SK-N-DZ (cell line): ENCODE measurements at places on chromosomes 3 and 15.

DNA sequence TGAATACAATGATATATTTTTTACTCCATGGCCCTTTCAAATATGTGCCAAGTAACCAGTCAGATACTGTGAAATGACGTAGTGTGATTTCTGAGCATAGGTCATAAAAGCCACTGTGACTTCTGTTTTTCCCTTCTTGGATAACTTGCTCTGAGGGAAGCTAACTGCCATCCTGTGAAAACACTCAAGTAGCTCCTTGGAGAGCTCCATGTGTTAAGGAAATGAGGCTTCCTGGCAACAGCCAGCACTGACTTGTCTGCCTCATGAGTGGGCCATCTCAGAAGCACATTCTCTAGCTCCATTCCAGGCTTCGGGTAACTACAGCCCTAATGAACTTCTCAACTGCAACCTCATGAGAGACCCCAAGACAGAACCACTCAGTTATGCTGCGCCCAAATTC, 9.5 kb upstream of the CCDC80 start:
- DNase-seq, result no peak

DNA sequence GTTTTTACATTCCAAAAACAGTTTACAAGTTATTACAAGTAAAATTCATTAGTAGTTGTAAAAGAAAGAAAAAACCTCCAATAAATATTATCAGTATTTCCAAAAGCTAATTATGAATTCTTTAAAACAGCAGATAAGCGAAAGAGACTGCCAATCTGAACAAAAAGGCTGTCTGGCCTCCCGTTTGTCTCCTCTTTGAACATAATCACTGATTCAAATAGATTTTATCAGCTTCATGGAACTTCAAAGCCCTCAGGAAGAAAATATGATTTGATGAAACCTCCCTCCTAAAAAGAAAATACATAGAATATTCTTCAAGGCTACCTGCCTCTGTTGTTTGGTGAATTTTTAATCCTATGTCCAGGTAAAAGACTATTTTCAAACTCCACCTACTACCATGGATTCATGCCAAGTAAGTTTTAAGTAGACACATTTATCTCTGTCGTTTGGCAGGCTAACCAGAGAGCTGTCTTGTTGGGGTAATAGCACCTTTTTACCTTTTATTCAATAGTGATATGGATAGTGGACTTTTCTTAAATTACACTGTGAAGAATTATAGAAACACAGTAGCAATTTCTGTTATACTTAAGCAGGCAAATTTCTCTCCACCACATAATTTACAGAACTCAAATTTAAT, 35.0 kb downstream of the SATB1 start:
- DNase-seq, result no peak

- DNase-seq, result peak; percentile 76
Measured at GRCh38 chr3:120567370-120568201, 28.6 kb upstream of the NDUFB4 start.

GRCh38 chr3:119145128-119145499, 851 bp upstream of the TEX55 start:
- no peak for DNase-seq

- DNase-seq, result no peak
Measured at GRCh38 chr3:11535243-11535960, 108.3 kb downstream of the VGLL4 start.

DNA sequence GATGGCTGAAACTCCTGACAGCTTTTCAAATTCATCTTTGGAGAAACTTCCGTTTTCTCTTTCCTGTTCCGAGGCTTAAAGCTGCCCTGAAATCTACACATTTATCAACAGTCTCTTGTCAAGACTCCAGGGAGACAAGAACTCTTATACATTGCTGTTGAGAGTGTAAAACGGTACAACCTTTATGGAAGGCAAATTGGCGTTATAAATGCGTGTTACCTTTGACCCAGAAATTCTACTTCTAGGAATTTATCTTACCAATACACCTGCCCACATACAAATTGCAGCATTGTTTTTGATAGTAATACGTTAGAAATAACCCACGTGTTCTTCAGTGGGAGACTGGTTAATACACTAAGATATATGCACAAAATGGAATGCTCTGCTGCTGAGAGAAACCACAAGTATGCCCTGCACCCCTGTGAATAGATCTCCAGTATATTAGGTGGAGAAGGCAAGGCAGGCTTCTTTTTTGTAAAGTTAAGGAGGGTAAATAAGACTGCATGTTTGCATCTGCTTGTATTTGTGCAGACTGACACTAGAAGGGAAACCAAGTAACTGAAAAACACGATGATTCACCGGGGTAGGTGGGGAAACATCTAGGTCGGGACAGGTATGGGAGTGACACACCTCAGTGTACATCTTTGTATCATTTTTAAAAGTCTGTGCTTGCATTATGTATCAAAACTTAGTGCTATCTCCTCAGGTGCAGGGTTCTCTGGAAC, 97.5 kb downstream of the IGF1R start:
- DNase-seq, result no peak

DNA sequence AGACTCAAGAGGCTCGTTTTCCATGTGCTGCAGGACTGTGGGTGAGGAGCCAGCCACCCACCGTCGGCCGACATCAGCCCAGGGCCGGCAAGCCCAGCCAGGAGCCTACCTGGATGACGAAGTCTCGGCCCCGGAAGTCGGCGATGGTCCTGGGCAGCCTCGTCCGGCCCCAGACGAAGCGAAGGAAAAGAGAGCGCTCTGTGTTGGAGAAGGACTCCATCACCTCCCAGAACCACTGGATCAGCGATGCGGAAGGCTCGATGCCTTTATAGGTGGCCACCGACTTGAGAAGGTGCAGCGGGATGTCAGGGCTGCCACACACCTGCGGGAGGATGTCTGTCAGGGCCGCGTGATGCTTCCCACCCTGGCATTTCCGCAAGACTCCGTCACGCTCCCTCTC, 13.8 kb upstream of the OCA2 start:
- DNase-seq, result no peak

DNA sequence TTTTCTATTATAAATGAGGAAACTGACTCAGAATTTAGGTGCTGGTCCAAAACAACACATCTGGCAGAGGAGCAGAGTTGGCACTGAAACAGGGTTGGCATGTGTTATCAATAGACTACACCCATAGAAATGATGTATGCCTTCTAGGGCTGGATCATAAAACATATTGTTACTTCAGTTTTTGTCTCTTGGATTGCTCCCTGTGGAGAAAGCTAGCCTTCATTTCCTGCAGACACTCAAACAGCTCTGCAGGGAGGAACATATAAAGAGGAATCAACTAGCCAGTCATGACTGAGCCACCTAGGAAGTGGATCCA, 507 bp upstream of the MRPL3 start:
- no peak for DNase-seq

DNA sequence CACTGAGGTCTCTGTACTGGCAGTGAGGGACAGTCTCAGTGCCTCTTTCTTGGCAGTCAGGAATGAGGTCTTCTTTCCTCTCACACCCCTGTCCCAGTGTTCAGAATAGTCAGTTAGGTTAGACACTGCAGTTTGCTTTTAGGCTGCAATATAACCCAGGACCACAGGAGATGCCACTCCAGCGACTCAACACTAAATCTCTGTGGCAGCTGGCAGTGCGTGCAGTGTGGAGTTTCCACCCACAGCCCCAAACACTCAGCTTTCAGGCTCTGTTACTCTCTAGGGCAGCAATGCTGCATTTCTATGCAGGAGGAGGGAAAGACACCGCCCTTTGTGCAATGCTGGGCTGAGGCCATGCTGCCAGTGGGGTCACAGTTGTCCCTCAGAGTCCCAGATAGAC, 150.2 kb upstream of the SUCLG2 start:
- DNase-seq, result no peak

DNA sequence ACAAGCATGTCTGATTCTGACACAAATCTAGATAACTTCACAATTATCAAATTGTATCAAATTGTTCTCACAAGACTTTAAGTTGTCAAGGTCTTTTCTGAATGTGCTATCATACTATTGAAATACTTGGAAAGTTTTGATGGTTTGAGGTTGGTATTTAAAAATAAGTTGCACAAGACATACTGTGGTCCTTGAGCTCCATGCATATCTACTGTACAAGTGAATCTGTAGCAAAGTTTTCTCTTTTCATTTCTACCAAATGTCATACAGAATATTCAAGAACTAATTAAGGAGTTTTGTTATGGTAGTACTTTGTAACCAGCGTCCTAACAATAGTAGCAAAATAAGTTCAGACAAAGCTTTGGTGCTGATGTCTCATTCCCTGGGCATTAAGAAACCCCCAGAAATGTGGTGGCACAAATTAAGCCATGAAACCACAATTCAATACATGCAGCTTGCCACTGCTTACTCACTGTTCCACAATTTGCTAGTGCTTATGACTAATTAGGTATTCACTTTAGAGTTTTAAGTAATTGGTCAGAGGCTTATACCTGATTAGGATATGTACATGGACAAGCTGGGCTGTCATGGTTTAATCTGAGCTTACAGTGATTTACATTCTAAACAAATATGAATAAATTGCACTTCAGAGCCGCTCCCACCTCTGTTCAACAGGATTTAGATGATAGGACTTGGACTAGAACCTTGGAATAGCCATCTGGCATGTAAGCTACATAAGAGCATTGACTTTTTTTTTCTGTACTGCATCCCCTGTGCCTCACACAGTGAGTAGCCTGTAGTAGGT, 8.8 kb downstream of the TBC1D23 start:
- no peak for DNase-seq

- DNase-seq, result no peak
Measured at GRCh38 chr3:177168431-177168830, 28.9 kb downstream of the TBL1XR1 start.

DNA sequence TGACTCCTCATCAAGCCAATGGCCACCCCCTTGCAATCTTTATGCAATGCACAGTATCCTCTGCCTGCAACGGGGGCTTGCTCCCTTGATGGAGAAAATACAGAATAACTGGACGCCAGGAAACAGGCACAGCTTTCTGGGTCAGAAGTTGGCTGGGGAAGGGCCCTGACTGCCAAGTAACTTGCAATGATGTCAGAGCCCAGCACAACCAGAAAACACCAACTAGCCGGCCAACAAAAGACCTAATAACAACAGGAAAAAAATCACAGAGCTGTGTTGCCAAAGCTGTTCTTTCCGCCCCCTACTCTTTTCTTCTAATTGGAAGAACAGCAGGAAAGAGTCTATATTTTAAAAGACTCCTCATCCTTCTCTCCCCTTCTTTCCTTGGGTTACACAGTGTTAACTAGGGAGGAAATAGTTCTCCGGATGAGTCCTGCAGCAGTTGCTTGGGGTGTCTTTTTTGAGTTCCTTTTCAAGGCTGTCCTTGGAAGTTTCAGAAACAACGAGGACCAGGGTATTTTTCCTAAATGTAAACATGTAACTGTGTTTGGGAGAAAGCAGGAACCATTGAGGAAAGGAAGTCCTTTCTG, 1.4 kb upstream of the SEMA6D start:
- no peak for DNase-seq

DNA sequence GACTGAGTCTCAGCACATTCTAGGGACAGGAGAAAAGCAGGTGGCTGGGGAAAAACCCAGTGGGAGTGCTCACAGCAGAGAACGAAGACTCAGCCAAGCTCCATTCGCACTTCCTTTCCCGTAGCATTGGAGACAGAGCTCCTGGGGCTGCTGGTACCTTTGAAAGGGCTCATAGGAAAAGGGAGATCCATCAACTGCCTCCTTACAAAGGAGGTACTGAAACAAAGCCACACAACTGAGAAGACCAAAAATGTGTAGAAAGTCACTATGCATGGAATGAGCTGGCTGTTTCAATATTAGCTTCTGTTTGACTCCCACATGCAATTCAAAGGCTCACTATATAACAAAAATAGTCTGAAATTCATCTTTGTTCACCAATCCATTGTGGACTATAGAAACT, 16.9 kb downstream of the STIMATE start:
- no peak for DNase-seq

DNA sequence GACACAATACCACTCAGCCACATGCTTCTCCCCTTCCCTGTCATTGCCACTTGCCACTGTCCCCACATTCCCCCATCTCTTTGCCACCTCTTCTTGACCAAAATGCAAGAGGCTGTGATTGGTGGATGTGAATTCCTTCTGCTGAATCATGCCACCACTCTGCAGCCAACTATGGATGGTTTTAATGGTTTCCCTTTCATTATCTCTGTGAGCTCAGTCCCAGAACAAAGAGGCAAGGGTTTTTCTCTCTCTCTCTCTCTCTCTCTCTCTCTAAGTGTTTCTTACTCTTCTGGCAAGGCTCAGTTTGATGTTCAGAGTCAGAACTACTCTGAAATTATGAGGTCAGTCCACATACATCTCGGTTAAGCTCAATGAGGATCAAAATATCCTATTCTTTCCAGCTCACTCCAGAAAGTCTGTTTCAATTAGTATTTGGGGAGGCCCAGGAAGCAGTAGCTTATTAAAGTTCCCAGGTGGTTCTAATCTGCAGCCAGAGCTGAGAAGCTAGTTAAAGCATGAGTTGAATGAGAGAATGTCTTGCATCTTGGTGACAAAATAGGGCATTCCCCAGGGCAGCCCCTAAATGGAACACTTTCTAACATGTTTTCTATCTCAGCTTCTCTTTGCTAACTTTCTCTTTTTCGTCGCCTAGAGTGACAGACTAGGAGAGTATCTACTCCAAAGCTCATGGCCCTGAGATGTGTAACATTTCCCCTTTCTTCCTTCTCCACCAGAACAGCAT, 8.5 kb upstream of the ILDR1 start:
- no peak for DNase-seq

- no peak for DNase-seq
Measured at GRCh38 chr3:18735005-18735404, 309.9 kb upstream of the SATB1 start.

- DNase-seq, result no peak
Measured at GRCh38 chr15:86054338-86054737, 25.3 kb upstream of the AGBL1 start.

GRCh38 chr3:164550857-164551256, 527.4 kb downstream of the SI start:
- no peak for DNase-seq

- no peak for DNase-seq
Measured at GRCh38 chr3:131546441-131546840, 43.7 kb upstream of the MRPL3 start.

GRCh38 chr3:137992592-137992991, 17.4 kb upstream of the CLDN18 start:
- DNase-seq, result no peak

DNA sequence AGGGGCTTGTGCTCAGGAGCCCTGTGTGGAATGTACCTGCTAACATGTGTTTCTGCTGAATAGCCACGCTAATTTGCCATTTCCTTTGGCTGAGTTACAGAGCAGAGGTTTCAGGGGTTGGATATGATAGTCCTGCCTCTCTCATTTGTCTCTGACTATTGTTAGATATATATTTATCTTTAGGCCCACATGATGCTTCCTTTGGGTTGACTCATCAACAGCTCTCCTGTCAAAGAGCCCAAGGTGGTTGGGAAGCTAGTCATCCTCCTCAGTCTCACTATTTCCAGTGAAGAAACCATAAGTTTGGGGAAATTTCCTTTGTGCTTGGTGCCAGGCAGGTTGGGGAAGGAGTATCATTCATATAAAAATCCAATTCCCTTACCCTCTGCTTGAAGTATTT, 1194.6 kb downstream of the ZPLD1 start:
- no peak for DNase-seq

DNA sequence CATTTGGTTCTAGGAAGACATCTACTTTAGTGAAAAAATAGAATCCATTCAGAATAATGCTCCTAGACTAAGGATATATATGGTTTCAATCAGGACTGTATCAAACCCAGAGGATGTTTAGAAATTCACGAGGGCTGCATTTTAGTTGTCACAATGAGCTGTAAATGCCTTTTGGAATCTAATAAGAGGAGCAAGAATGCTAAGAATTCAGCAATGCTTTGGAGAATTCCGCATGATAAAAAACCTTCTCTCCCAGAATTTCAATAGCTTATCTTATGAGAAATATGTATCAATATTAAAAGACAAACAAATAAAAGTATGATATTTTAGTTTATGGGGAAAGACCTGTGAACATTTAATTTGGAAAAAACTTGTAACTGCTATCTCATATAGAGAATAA, 885.1 kb downstream of the ZPLD1 start:
- DNase-seq, result no peak

GRCh38 chr3:101146946-101147345, 153.7 kb upstream of the ABI3BP start:
- DNase-seq, result no peak
